Vagina (tissue), 2 donors: ENCODE measurements at places on chromosomes 7 and 10.

- no peak for DNase-seq
Observed at GRCh38 chr10:3874990-3875841, 90.2 kb upstream of the KLF6 start.

- DNase-seq: no peak
Observed at GRCh38 chr7:75906991-75907667, 7.8 kb upstream of the POR start.

DNA sequence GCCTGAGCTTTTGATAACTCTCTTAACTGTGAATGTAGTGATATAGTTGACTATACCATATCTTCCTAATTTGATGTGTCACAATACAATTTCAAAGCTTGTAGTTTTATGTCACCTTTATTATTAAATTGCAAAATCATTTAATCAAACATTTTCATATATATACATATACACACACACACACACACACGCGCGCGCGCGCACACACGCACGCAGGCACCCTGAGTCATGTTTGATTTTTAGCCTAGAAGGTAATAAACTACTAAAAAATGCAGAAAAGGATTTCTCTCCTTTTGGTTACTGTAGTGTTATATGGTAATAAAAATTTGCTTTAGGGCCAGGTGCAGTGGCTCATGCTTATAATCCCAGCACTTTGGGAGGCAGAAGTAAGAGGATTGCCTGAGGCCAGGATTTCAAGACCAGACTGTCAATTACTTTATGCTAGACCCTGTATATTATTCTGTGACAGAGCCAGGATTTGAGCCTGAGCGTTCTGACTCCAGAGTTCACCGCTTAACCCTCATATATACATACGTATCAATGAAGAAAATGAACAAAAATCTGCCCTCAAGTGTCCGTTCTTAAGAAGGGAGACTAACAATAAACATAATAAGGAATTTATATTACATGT, 89.6 kb downstream of the PODXL start:
- no peak for DNase-seq

- DNase-seq: no peak
Observed at GRCh38 chr7:50262446-50262845, 42.1 kb upstream of the IKZF1 start.

- no peak for DNase-seq
Observed at GRCh38 chr10:74052994-74053393, 55.1 kb downstream of the VCL start.

DNA sequence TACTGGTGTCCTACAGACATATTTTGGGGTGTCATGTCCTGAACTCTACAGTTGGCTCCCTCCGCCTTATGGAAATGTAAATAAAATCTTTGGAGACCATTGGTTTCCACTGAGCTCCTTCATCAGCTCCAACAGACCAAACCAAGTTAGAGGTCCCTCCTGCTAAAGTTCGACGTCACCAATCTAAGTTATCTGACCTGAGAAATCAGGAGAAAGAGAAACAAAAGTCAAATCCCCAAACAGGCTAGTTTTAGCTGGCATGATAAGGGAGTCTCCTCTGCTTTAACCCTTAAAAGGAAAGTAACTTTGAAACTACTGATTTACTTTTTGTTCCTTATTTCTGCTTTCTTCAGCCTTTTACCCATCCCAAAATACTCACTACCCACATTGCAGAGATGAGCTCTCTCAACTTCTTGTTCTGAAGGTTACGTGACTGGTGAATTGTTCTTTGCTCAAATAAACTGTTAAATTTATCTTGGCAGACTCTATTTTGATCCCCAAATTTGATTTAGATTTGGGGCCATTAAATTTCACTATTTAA, 39.9 kb downstream of the AVL9 start:
- DNase-seq: no peak

DNA sequence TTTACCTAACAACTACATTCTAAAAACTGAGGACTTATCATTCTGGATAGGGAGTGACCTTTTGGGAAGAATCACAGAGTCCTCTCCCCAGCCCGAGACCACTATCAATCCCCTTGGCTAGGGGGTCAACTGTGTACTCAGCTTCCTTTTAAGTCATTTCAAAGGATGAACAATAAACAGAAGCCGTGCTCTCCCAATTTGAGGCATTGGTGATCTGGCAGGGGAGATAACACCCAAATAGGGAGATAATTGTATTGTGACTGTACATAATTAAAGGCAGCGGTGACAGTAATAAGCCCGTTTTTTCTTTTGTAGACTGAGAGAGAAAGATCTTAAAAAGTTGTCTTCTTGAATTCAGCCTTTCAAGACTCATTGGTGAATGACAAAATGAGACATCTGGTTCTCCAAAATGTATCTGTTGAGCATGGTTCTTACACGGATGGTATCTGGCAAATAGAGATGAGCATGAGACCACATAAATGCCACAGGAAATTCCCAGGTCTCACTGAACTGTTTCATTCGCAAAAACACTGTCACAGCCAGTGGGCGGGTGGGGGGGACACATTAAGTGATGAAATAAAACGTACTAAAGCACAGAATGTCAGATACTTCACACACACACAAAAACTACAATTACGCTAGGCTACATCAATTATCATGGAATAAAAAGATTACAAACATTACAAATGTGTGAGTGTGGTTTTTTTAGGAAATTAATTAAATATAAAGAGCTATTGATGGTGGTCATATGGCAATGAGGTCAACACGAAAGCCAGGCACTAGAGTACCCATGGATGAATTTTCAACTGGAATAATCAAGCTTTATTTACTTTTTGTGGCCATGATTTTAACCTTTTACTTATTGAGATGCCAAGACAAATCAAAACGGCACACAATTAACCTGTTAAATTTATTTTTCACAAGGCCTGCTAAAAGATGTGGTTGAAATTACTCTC, 108.4 kb downstream of the HIPK2 start:
- DNase-seq: no peak

DNA sequence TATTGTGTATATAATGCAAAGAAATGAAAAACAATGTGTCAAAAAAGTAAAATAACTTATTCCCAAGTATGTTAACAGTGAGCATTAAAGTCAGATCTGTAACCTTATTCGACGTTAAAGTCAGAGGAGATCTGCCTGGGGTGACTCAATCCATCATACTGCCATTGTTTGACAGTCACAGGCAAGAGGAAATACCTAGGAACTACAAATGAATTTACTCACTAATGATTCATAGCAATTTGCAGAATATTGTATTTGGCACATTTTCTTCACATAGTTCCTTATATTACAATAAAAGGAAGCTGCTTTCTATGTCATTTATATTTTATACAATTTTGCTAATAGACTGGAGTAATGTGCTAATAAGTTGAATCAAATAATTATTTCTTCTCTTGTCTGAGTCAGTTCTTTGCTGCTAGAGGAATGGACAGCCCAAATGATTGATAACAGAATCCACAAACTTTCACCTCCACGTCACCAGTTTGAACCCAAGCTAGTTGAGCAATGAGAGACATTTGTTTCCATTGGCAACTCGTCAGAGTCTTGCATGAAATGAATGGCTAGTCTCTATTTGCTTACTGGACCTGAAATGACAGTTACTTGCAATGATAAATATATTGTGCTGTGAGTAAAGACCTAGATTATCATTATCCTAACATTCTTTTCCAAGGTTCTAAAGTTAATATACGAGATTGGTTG, 48.5 kb upstream of the TMEM106B start:
- no peak for DNase-seq

DNA sequence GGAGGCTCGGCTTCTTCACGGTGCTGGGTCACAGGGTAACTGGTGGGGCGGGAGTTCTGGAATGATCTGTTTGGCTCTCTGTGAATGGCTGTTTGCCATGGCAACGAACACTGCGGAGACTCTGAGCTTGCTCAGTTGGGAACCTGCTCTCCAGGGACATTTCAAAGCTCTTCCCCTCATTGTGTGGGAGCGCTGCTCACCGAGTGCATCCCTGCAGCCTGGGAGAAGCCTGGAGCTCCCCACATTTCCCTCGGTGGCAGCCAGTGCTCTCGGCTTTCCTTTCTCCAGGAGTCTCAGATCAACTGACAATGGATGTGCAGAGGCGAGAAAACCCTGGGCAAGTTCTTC, 57.6 kb upstream of the CACUL1 start:
- no peak for DNase-seq

DNA sequence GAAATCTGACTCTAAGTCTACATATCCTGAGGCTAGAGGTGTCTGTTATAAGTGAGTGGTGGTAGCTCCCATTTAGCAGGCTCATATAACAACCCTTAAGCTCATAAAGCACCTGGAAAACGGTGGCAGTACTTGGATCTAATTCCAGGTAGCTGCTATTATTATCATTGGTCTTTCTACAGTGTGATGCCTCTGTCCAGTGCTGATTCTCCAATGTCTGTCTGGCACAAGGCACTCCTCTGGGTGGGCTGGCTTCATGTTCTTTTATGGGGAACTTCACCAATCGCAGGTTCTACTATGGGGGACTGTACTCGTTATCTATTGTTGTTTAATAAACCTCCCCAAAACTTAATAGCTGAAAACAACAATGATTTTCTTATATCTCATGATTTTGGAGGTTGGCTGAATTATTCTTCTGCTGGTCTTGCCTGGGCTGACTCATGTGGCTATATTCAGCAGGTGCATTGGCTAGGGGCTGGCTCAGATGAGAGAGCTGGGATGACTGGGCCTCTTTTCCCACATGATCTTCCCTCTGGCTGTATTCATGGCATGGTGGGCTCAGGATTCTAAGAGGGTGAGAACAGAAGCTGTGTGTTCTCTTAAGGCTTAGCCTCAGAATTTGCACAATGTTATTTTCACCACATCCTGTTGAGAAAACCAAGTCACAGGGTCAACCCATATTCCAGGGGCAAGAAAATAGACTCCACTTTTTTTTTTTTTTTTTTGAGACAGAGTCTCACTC, 93.0 kb upstream of the PCGF5 start:
- no peak for DNase-seq

- DNase-seq: no peak
Observed at GRCh38 chr7:157830331-157830730, 493.5 kb downstream of the DNAJB6 start.

- no peak for DNase-seq
Observed at GRCh38 chr10:78974617-78975317, 94.0 kb upstream of the ZMIZ1 start.

GRCh38 chr7:140679186-140679585, 6.4 kb downstream of the ADCK2 start:
- DNase-seq: no peak

GRCh38 chr10:131073469-131074035, 238.0 kb downstream of the TCERG1L start:
- DNase-seq: no peak

DNA sequence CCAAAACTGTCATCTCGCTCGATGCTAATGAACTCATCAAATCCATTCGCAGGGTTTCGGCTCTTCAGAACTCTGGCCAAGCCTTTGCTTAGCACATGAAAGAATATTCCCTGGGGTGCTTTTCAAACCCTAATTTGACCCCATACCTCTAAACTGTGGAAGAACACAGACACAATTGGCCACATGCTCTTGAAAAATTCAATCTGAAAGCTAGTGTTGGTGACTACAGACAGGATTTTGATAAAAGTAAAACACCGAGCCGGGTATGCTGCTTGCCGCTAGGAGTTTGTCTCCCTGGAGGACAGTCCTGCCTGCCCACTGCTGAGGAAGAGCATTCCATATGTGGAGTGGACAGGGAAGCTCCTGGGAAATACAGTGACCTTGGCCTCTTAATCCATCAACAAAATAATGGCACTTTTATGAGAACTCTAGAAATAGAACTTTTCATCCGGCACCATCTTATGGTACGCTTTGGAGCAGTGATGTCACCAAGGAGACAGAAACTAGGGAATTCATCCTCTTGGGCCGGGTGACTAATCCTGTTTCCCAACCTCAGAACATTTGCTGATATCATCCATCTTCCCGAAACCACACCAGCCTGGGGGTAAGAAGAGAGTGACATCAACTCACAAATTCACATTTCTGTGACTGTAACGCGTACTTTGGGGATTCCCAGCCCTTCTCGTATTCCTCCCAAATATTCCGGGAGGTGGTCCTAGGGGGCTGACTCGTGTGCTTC, 34.2 kb downstream of the MTURN start:
- DNase-seq: no peak

- DNase-seq: no peak
Observed at GRCh38 chr7:25431956-25432450, 203.7 kb upstream of the NPVF start.

GRCh38 chr10:91907914-91908336, 1.4 kb downstream of the FGFBP3 start:
- no peak for DNase-seq

DNA sequence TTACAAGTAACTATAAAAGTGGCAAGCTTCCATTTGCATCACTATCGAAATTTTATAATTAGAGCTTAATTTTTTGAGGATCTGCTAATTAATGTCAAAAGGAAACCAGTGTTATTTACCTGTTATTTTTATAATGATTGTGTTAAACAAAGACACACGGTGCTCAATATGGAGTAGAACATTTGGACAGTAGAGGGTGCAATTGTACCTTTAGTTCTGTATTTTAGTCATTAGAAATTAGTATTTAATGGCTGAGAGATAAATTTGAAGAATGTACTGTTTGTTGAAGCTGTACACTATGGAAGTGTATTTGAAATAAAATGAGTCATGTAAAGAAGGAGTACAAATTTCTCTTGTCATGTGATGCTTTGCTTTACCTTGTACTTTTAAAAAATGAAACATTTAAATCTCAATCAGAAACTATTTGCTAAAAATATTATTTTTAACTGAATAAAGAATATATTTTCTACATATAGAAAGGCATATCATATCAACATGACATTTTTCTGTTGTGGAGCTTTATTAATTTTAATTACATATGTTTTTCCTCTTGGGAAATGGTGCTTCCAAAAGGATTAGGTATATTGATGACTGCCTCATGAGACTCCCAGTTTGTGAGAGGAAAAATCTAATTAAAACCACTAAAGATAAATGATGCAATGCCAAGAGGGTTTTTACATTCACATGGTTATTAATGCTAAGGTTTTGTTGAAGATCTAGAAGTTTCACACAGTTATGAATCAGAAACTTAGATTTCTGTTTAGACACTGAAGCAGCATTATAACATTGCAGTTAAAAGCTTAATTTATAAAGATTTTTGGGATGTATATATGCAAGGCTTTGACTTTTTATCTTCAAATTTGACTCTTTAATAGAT, 10.4 kb upstream of the PRKG1 start:
- DNase-seq: no peak

- no peak for DNase-seq
Observed at GRCh38 chr10:89252225-89252585, 630 bp upstream of the LIPA start.

DNA sequence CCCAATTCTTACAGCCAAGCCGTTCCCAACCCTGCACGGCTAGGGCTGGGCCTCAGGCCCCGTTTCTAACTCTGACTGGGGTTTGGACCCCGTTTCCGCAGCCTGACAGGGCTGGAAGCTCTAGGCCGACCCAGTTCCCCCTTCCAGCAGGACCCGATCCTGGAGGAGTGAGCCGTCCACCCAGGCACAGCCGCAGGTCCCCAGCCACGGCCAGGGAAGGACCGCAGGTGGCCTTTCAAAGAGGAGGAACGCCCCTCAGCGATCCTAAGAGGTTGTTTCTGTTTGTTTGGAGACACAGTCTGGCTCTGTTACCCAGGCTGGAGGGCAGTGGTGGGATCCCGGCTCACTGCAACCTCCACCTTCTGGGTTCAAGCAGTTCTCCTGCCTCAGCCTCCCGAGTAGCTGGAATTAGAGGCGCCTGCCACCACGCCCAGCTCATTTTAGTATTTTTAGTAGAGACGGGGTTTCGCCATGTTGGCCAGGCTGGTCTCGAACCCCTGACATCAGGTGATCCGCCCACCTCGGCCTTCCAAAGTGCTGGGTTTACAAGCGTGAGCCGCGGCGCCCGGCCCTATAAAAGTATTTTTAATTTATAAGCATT, 778 bp upstream of the GET4 start:
- no peak for DNase-seq
